ENCODE measurements at places on chromosomes 1 and 21.

DNA sequence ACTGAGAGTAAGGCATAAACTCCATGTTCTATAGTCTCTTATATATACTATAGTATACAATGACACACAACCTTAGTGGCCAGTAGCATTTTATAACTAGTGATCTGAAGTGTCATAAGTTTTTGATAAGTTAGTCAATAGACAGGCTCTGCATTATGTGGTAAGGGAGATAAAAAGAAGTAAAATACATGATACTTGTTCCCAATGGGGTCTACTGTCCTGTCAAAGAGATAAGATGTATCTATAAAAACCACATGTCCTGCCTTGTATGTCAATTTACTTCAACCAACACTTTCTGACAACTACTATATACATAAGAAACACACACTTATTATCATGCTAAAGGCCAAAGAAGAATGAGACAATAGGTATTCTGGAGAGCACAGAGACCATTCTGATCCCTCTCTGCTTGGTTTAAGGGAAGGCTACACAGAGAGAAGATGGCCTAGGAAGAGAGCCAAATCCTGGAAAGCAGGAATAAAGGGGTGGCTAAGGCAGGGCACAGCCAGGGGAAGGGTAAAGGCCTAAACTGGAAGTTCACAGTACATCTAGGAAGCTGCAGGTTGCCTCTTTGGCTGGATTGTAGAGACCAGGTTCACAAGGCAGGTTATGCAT, 91.4 kb downstream of the LYST start:
- DNase-seq = no peak

GRCh38 chr1:211825980-211826379, 4.6 kb downstream of the LPGAT1 start:
- no peak for DNase-seq

DNA sequence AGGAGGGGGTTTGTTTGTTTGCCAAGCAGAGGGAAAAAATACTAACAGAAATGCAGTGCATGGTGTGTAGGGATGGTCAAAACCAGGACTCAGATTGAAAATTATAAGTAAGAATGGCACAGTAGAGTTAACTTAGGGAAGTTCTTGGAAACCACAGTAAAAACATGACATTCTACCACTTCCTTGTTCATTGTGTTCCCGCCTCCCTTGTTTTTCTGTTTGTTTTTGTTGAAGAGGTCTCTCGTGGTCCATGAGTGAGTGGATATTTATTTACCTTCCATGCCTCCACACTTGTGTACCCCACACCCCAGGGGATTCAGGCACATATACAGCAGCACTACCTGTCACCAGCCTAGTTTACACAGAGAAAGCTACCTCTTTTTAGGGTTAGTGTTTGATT, 69.6 kb downstream of the OLFML2B start:
- DNase-seq = no peak

GRCh38 chr21:42863504-42863870, 15.9 kb downstream of the WDR4 start:
- DNase-seq = no peak

DNA sequence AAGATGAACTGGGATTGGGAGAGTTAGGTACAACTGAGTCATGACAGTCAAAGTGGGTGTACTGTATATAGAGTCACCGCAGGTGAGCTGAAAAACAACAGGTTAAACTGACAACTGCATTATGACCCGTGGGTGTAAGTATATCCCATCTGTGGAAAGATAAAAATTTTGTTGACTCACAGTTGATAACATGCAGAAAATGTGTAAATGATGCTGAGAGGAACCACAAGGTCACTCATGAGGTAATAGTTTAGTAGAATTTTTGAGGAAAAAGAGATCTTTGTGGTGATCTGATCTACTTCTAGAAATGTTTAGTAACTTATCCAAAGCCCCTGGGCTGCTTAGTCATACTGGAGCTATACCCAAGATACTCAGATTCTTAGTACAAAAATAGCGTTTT, 838 bp downstream of the OR2C3 start:
- no peak for DNase-seq

- no peak for DNase-seq
Observed at GRCh38 chr1:171142416-171143385, 42.4 kb upstream of the FMO2 start.

- DNase-seq = no peak
Observed at GRCh38 chr1:231338270-231339128, at the start of gene SPRTN. TSS of gene SPRTN (plus strand) at chr1:231338293. CDS start at chr1:231338384, 91 bp downstream.

- DNase-seq = no peak
Observed at GRCh38 chr1:185973645-185974044, 239.5 kb downstream of the HMCN1 start.

GRCh38 chr1:228166170-228166936, 749 bp downstream of the IBA57 start:
- DNase-seq = peak; percentile 64

DNA sequence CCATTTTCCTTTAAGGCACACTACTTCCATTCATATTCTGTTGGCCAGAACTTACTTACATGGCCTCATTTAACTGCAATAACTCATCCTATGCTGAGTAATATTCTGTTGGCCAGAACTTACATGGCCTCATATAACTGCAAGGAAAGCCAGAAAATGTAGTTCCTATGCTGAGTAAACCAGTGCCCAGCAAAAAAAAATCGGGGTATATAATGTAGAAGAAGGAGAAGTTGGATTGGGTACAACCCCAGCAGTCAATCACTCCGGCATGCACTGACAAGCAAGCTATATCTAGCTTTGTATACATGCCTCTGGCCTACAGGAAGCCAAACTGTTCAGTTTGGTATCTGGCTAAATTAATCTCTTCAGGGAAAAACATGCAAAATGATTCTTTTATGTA, 39.4 kb upstream of the PPIH start:
- DNase-seq = no peak

DNA sequence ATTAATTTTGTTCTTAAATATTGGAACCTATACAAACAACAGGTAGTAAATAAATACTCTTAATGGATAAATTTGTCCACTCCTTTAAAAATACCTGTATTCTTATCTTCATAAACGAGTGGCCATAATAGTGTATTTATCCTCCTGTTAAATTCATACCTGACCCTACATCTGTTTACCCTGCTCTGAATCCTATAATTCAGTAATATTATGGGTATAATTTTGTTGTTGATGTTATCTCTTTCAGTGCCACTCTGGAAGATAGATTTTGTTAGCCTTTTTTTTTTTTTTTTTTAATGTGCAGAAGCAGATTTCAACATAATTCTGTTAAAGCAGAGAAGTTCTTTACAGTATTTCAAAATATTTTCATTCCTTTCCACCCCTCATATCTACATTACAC, 1337.9 kb downstream of the PLA2G4A start:
- no peak for DNase-seq

GRCh38 chr1:77313491-77313890, 31.7 kb downstream of the AK5 start:
- peak; percentile 14 for DNase-seq

GRCh38 chr1:20302108-20302471, 11.4 kb downstream of the VWA5B1 start:
- DNase-seq = no peak

- DNase-seq = no peak
Observed at GRCh38 chr1:201782353-201782752, 46.6 kb upstream of the IPO9 start.

DNA sequence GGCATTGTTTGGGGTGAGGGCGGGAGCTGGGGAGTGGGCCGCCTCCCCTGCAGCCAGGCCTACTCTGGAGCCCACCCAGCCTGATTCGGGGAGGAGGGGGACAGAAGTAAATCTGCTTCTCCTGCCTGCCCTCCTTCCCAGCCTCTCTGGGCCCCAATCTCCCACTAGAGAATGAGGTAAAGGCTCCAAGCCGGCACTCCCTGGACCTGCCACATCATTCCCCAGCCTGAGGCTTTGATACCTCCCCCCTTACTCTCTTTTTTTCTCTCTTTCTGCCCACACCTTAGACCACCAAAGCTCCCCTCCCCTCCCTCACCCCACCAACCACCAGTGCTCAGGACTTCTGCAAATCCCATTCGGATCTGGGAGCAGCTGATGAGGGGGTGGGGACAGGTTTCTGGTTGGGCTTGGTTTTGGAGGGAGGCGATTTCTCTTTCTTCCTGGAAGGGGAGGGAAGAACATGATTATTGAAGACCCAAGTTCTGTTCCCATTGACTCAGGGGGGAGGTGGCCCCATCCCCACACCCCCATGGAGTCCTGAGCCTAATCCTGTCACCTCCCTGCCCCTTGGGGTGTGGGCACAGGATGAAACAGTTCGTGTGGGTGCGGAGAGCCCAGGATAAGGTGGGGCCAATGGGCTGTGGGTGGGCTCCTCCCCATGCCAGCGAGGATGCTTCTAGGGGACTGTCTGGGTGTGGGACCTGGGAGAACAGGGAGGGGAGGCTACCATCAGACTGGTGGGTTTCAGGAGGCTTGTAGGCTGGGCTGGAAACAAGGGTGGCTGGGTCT, 1.3 kb downstream of the MAP7D1 start:
- DNase-seq = no peak

DNA sequence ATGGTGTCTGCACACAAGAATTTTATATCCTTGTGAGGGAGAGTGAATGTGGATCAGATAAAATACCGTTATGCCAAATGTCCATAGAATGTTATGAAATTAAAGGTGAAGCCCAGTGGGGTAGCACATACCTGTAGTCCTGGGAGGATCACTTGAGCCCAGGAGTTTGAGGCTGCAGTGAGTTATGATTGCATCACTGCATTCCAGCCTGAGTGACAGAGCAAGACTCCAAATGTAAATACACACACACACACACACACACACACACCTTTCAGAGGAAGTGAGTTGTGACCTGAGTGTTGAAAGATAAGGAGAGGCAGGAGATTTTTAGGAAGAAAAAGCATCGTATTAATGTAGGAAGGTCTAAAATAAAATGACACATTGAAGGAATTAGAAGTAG, 28.1 kb upstream of the ZYG11A start:
- DNase-seq = no peak

- DNase-seq = no peak
Observed at GRCh38 chr1:56287721-56288120, 291.6 kb downstream of the PLPP3 start.

- peak; percentile 51 for DNase-seq
Observed at GRCh38 chr1:42682739-42683531, 717 bp downstream of the YBX1 start.

DNA sequence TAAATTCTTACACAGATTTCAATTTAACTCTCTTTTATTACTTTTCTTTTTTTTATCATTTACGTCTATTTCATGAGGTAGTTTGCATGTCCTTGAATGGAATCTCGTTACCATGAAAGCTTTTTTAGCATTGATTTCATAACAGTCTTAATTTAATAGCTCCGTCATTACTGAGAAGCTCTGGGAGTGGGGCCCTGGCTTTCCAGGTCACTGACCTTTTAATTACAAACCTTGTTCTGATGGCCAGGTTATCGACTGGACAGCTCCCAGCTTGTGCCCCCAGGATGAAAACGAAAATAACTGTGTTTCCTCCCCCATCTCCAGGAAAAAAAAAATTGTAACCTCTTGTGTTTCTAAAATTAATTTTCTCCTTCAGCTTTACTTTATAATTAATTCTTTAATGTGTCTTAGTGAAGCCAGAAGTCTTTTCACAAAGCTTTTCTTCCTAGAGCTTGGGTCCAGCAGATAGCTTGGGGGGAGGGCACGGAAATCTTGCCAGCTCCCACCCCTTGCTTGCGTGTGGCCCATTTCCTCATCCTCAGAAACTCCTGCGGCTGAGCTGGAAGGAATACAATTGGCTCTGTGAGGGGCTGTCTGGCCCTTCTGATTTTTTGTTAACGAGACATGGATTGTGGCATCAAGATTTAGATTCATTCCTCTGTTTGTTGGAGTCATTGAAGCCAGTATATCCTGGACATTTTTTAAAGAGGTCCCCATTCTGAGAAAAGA, 65.7 kb downstream of the PEX14 start:
- no peak for DNase-seq

GRCh38 chr1:151756291-151756690, 7.0 kb downstream of the MRPL9 start:
- DNase-seq = no peak

DNA sequence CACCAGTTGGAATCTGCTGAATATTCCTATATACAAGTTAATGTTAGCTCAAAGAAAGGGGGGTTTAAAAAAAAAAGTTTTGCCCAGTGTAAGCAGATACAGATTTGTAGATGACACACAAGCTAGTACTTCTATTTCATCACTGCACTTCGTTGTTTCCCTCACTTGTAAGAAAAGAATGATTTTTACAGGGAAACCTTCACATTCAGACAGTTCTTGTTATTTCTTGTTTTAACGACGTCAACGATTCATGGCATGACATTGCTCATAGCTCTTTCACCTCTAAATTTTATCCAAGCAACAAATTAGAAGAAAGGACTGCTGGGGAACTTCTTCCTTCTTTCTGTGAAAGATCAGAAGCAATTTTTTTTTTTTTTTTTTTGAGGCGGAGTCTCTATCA, 25.7 kb upstream of the C1orf105 start:
- DNase-seq = peak; percentile 31

- DNase-seq = no peak
Observed at GRCh38 chr1:220189750-220190347, 82.4 kb downstream of the RAB3GAP2 start.

DNA sequence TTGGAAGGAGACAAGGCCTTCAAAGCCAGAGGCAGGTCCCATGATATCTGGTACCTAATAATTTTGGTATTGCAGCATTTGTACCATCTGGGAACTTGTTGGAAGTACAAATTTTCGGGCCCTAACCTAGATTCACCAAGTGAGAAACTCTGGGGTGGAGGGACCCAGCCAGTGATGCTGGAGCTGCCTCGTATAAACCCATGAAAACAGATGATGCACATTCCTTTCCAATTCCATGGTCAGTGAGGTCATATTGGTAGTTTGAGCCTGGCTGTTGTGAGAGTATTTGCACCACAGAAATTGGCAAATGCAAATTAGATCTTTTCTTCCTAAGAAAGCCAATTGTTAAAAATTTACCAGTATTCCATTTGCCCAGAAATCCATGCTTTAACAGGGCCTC, 269.6 kb upstream of the PLXNA2 start:
- DNase-seq = no peak

GRCh38 chr21:44767834-44768831, 33.5 kb downstream of the UBE2G2 start:
- DNase-seq = no peak

DNA sequence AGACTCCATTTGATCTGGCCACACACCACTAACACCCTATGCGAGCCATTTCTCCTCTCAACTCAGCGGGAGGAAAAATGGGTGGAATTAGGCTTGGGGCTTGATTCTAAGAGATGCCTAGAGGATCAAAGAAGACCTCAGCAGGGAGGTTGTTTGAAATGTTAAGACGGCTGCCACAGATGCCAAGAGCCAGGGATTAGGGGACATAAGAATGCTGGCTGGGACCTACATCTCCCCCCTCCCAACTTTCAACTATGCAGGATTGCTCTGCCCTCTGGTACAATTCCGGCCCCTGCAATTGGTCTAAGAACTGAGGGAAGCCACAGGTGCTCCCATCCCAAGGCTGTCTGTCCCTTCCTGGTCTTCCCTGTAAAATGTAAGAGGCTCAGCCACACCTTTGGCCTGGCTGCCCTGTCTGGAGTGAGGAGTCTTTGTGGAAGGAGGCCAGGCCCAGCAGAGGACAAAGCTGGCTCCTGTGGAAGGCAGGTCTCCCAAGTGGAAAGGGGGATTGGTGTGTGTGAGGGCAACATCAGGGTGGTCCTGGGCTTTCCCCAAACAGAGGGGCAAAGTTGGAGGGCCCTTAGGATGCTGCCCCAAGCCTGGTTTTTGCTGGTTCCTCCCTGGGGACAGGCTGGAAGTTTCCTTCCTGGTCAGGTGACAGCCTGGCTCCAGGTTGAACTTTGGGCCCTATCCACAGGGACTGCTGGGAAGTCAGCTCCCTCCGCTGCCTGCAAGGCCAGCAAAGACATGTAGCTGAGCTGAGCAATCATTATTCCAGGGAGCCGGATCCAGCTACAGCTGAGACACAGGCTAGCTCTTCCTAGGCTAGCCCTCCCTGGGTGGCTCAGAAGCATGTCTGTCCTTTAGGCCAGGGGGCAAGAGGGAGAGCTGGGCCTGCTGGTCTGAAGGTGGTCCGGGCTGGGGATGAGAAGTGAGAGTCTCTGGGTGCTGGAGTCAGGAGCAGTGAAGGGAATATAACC, 34.5 kb upstream of the SYNC start:
- DNase-seq = no peak
